NCI-H187 (cell line): ENCODE measurements at places on chromosomes 13 and 19.
A peak's percentile ranks its signal among the peaks of the same experiment; 100 is the strongest.

DNA sequence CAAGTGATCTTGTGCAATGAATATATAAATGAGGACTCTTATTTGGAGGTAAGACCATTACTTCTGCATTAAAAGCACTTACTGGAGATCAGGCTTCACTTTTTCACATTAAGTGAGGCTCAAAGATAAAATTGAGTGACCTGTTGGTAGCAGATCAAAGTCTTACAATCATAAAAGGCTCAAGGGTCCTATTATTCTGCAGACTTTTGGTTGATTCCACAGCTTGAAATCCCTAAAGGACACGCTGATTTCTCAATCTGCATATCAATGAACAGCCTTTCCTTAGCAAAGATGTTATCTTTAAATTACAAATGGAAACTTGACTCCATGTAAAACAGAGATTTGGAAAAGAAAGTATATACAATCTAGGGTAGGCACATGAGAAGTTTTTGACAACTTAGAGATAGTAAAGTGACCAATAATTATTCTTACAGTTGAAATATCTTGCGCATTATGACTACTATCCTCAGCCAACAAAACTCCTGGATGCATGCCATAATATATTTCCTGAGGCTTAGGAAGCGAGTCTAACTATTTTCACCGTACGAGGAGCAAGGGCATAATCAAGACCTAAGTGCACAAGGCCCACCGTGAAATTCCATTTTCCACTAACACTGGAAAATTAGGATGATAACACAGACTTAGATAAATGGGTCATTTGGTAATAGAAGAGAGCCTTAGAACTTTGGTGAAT is 640.7 kb downstream of the LIG4 start:
- DNase-seq, result peak; percentile 35

DNA sequence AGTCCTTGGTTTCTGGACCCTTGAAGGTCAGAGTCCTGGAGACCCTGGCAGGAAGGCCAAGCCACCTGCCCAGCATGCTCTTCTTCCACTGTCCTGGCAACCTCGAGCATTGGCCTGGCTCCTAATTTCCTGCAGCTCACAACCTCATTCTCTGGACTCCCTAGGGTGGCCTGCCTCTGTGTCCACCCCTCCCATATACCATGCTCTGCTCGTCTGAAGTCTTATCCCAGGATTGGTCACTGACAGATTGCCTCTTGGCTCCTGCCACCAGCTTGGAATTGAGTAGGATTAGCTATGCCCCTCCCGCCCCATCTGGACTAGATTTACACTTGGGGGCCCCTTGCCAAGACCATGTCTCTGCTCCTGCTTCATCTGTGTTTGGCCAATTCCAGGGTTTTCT is 17.1 kb upstream of the WASF3 start:
- no peak for DNase-seq

GRCh38 chr13:41457589-41458186 is 338 bp downstream of the RGCC start:
- no peak for DNase-seq

- DNase-seq, result no peak
Observed at GRCh38 chr13:97194479-97194878, 27.7 kb upstream of the MBNL2 start.

DNA sequence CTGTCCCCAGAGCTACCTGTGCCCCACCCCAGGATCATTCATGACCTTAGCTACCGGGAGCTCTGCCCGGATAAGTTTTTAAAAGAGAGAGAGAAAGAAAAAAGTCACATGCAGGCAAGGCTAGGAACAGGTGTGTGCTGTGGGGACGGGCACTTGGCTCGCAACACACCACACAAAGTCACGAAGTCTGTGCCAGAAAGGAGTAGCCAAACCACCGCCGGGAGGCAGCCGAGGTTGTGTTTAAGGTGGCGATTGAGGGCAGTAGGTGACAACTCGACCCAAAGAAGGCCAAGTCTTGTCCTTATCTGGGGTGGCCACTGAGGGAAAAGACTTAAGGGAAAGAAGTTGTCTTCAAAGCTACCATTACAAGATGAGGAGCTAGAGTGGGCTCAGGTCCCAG is 4.6 kb upstream of the TSHZ3 start:
- no peak for DNase-seq

- DNase-seq, result no peak
Observed at GRCh38 chr19:42281146-42281826, 12.2 kb downstream of the CIC start.

DNA sequence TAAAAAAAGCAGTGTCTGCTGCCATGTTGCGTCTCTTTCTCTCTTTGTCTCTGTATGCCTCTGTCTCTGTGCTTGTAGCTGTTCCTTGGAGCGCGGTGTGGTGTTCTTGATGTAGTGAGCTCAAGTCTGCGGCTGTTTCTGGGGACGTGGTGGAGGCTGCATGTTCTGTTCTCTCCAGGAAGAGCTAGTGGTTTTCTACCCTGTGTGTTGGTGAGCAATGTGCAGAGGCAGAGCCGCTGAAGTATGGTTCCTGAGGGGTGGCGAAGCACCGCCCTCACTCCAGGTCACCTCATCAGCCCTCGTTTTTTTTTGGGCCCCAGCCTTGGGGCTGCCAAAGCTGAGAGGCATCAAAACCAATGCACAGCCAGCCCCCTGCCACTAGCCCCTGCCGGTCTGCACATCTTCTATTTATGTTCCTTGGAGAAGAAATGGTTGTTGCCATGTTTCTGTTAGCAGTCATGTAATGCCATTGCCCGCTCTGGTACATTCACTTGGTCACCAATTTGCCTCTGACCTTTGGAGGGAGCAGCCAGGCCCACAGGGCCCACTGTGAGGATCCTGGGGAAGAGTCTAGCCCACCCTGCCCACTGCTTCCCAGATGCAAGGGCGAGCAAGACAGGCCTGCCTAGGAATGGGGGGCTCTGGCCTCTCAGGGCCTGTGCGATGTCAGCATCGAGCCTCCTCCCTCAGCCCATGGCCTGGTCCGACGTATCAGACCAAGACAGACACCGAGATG is 7.2 kb downstream of the HNRNPL start:
- DNase-seq, result no peak

DNA sequence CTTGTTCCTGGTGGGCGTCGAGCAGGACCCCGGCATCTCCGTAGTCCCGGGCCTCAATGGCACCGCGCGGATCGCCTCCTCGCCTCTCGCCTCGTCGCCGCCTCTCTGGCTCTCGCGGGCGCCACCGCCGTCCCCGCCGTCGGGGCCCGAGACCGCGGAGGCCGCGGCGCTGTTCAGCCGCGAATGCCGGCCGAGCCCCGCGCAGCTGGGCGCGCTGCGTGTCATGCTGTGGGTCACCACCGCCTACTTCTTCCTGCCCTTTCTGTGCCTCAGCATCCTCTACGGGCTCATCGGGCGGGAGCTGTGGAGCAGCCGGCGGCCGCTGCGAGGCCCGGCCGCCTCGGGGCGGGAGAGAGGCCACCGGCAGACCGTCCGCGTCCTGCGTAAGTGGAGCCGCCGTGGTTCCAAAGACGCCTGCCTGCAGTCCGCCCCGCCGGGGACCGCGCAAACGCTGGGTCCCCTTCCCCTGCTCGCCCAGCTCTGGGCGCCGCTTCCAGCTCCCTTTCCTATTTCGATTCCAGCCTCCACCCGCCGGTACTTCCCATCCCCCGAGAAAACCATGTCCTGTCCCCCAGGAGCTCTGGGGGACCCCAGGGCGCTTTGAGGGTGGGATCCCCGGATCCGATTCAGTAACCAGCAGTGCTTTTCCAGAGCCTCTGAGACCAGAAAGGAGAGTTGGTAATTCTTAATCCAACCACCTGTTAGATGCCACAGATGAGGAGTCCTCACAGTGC is 885 bp downstream of the MLNR start:
- DNase-seq, result no peak

- DNase-seq, result no peak
Observed at GRCh38 chr19:23415561-23416191, 20.4 kb upstream of the ZNF91 start.

DNA sequence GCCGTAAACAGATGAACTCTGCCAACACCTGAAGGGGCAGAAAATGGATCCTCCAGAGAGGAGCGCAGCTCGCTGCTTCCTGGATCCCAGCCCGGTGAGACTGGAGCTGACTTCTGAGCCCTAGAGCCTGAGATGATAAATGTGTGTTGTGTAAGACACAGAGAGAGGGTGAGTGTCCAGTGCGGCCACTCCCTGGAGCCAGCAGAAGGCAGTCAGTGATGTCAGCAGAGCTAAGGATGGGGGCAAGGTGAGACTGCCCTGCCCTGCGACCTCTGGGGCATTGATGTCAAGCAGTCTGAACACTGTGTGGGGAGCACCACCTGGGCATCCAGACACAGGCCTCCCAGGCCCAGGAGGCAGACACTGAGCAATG is 9.7 kb upstream of the SLC35E1 start:
- no peak for DNase-seq

DNA sequence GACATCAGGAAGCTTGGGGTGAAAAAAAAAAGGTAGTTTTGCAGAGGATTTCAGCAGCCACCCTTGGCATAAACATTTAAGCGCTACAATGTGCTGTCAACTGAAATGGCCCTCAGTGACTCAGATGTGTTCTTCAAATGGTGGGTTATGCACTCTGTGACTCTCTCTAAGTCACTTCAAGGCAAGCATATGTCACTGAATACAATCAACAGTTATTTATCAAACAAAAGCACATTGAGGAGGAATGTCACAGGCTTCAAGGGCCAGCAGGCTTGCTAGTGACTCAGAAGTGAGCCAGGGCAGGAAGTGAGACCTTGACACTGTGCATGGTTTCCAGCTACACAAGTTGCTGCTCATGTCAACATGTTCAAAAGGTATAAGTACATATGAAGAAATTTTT is 523.7 kb upstream of the HTR2A start:
- DNase-seq, result no peak

- no peak for DNase-seq
Observed at GRCh38 chr13:112603641-112604225, 15.8 kb upstream of the TUBGCP3 start.

DNA sequence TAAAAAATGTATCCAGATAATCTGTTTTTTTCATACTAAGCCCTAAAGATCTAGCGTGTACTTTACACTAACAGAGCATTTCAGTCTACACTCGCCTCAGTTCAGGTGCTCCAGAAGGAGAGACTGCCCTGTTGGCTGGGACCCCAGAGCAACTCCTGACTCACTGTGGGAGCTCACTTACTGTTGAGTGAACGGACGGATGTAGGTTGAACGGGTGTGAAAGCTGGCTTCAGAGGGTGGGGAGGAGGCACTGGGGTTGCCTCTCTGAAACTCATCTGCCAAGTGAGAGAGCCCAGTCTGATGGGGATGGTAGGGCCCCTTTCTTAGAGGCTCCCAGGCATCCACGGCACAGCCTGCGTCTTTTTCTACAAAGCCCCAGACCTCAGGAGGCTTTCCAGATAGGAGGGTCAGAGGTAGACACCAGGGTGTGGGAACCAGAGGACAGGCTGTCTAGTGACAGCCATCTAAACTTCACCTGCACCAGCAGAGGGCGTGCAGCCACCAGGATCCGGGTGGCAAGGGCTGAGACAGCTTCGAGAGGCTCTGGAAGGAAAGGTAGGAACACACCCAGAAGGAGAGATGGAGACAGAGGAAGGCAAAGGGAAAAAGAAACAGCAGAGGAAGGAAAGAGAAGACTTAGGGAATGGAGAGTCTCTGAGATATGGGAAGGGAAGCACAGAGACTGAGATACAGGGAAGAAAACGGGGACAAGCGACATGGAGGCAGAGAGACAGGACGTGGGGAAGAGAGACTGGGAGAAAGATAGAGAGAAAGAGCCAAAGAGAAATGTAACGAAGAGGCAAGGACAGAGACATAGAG is 3.7 kb downstream of the KASH5 start:
- peak; percentile 61 for DNase-seq

DNA sequence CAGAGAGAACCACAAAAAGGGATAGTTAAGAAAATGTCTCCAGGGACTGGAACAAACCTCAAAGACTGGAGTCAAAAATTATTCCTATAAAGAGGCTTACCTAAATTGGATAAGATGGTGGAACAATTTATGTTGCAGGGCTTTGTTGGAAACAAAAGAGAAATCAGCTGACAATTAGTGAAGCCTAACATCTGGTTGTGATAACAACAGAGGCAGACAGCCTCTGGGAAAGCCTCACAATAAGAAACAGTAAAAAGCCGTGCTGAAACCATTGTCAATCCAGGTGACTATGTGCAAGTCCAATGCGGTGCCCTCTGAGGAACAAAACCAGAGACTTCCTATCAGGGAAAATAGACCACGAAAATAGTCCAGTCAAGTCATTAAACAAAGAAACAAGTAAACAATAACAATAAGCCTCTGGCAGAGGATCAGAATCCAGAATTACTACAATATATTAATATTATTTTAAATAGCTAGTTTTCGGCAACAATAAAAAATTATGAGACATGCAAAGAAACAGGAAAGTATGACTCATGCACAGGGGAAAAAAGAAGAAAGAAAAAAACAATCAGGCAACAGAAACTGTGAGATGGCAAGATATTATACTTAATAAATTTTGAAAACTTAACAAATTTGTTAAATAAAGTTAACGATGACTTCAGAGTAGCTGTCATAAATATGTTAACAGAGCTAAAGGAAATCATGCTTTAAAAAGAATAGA is 99.7 kb upstream of the RXFP2 start:
- DNase-seq, result no peak

GRCh38 chr13:46183018-46183946 is 1.3 kb upstream of the LCP1 start:
- no peak for DNase-seq

DNA sequence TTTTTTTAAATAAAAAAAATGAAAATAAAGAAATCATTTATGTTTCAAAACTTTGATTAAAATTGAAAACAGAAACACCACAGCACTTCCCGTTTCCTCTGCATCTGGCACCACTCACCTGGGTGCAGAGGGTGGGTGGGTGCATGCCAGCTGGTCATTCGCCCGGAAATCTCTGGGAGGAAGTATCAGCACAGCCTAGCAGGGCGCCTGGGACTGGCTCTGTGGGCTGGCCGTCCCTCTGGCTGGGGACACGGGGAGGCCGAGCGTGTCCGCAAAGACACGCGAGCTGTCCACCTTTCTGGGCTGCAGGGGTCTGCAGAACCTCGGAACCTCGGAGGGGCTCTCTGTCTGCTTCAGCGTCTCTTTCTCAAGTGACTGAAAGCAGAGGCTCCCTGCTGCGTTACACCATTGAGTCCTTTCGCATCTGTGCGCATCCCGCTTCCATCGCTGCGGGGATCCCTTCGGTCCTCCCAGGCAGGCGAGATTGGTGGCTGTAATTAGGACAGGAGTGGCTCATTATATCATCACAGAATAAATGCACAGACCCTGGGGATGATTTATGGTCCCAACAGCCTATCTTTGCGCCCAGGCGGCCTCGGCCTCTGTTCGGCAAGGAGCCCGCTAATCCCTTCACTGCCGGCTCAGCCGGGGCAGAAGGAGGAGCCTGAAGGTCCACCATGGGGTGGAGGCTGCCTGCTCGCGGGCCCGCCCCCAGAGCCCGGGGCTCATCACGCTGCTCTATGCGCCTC is 17.2 kb downstream of the CRTC1 start:
- peak; percentile 54 for DNase-seq

GRCh38 chr13:74816737-74817136 is 665.2 kb downstream of the TBC1D4 start:
- DNase-seq, result no peak

- no peak for DNase-seq
Observed at GRCh38 chr13:92017737-92018136, 619.3 kb downstream of the GPC5 start.

GRCh38 chr13:37736045-37736444 is 133.5 kb downstream of the TRPC4 start:
- DNase-seq, result no peak

- DNase-seq, result no peak
Observed at GRCh38 chr19:42246922-42247639, 4.7 kb upstream of the GSK3A start.

- no peak for DNase-seq
Observed at GRCh38 chr13:98922306-98922705, 55.6 kb downstream of the DOCK9 start.

- DNase-seq, result no peak
Observed at GRCh38 chr19:38658462-38659306, 11.2 kb downstream of the ACTN4 start.
